ENCODE measurements at places on chromosomes 4 and X.

- ATAC-seq = no peak
Measured at GRCh38 chr4:182955411-182955810, 38.2 kb upstream of the DCTD start.

DNA sequence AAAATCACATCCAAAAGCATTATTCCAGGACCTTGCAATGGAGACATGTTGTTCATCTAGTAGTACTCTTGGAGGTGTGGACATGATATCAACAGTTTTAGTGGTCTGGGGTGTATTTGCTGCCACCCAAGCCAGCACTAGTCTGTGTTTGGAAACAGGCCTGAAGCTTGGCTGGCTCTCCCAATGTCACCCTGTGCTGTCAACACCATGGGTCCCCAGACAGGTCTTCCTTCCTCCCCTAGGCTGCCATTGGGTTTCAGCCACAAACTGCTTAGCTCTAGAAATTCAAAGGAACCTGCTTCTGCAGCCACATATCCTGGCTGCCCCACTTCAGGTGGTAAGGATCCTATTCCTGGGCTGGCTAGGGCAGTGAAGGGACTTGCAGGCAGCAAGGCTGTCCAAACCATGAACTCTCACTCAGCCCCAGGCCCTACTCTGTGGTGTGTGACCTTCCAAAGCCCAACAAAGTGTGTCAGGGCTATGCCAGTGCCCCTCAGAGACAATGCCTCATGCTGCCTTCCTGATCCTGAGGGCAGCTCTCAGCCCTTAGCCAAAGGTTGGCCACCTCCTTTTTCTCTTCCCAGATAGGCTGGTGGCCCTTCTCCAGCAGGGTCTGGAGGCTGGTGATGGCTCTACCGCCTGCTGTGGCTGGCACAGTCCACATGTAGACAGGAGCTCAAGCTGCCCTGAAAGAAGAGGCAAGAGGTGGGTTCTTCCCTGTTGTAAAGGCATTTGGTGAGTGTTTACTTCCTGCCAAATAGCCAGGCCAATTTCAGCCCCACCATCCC, 18.3 kb downstream of the AMER1 start:
- no peak for ATAC-seq

- peak; percentile 78 for ATAC-seq
Measured at GRCh38 chr4:110484767-110485166, 8.8 kb downstream of the ENPEP start.

- ATAC-seq = no peak
Measured at GRCh38 chr4:140955641-140956040, 177.6 kb downstream of the RNF150 start.

GRCh38 chrX:118883994-118884393, 60.4 kb downstream of the ZCCHC12 start:
- ATAC-seq = no peak

GRCh38 chrX:150542846-150543229, 25.6 kb upstream of the MTM1 start:
- no peak for ATAC-seq

DNA sequence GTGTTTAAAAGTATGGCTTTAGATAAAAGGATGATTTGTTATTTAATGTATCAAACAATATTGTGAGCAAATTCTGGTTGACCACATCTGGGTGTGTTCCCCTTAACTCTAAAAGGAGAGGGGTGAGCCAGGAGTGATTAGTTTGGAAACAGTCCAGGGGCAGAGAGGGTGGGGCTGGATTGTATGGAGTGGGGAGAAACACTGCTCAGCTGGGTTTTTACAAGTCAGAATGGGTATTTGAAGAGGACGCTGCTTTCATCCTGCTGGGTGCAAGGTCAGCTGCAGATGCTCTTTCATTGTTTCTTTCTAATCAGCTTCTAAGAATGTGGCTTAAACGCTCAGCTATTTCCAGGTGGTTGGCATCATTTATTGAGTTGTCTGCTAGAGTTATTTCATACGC, 82.8 kb upstream of the LIMCH1 start:
- ATAC-seq = no peak

DNA sequence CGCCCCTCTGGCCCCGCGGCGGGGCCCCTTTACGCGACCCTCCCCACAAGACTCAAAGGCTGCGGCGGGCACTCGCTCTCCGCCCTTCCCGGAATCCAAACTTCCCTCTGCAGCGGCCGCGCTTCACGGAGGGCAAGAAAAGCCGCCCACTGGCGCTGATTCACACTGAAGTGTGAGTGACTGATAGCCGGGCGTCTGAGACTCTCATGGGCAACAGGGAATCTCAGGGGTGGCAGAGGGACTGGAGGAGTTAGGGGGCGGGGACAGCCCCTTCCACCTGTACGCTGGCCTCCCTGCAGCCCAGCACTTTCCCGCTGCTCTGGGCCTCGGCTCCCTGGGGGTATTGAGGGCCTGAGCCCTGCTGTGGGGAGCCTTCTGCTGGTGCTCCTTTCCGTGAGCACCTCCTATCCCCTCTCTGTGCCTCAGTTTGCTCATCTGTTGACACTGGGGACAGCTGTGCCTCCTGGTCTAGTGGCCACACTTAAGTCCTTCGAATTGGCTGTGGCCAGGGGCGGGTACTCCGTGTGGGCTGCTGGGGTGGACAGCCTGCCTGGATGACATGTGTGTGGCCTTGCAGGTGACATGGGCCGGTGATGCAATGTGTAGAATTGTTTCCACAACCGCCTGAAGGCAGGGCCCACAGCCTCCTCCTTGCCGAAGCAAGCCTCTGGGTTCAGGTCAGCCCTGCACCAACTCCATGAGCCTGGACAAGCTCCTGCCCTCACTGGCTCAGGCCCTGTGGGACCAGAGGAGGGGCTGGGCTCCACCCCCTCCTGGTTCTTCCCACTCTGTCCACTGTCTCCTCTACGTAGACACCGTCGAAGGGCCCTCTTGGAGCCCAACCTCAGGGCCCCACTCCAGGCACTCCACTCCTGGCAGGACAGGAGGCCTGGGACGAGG, 951 bp downstream of the SH3BP2 start:
- peak; percentile 68 for ATAC-seq

- peak; percentile 63 for ATAC-seq
Measured at GRCh38 chr4:87006426-87006675, 71.5 kb downstream of the AFF1 start.

DNA sequence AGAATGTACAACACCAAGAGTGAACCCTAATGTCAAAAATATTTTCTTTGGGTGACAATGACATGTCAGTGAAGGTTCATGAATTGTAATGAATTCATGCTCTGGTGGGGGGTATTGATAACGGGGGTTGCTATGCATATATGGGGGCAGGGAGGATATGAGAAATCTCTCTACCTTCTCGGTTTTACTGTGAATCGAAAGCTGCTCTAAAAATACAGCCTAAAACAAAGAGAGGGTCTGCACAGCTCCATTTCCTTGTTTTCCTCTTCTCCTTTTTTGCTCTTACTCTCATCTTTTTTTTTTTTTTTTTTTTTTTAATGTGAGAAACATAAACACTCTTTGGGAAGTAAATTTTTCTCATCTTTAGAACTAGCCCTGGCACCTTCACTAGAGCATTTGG, 85.8 kb downstream of the DCTD start:
- ATAC-seq = no peak

DNA sequence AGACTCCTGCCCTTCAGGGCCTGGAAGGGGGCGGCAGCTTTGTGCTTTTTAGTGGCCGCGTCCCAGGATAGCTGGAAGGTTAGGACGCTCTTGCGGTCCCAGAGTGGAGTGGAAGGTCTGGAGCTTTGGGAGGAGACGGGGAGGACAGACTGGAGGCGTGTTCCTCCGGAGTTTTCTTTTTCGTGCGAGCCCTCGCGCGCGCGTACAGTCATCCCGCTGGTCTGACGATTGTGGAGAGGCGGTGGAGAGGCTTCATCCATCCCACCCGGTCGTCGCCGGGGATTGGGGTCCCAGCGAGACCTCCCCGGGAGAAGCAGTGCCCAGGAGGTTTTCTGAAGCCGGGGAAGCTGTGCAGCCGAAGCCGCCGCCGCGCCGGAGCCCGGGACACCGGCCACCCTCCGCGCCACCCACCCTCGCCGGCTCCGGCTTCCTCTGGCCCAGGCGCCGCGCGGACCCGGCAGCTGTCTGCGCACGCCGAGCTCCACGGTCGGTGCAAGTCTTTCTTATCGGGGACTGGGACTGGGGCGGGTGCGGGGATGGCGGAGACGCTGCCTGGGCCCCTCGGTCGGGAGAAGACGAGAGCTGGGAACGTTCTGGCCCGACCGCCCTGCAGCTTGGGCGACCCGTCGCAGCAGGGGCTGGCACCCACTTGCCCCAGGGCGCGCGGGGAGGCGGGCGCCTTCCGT, at the start of gene EDNRA:
Gene EDNRA (plus strand): TSS at position 207 of the 686 bp plus-strand sequence. CDS start 4,585 bp downstream, outside the sequence.
- no peak for ATAC-seq

- ATAC-seq = no peak
Measured at GRCh38 chr4:76302826-76303438, 3.6 kb upstream of the STBD1 start.

DNA sequence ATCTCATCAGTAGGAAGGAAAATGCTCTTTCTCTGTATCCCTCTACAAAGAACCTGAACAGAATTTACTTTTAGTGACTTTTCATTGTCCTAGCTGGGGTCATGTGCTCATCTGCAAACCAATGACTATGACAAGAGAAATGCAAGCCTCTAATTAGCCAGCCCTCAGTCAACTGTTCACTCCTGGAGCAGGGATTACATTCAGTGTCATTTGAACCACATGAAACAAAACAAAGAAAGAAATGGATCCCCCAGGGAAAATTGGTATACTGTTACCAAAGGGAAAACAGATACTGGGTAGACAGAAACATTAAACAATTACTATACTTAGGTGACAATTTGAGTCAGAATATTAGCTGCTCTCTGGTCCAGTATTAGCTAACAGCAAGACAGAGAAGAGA, 173.6 kb downstream of the RCHY1 start:
- no peak for ATAC-seq

- no peak for ATAC-seq
Measured at GRCh38 chr4:147488556-147488955, 7.7 kb downstream of the EDNRA start.

DNA sequence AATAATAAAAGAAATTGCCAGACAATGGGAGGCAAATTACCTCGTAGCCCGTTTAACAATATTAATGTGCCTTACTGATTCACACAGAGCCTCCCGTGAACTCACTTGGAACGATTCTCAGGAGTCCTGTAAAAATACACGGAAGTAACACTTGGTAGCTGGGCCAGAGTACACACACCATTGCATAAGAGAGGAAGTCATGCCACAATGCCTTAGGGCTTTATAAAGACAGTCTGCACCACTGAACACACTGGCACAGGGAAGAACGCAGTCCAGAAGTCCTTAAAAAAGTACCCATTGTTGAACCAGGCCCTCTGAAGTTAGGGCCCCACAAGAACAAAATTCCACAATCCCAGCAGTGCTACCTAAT, 15.1 kb downstream of the SLC2A9 start:
- ATAC-seq = no peak

- ATAC-seq = no peak
Measured at GRCh38 chr4:184479516-184479950, 5.2 kb upstream of the IRF2 start.
